ENCODE measurements at places on chromosomes 7 and 10. TPM values are rescaled to one million over a fixed set of nuclear protein-coding genes. Genes with fewer than 3 reads are reported as not detected.

Gene NFKB2
- 33.0 TPM for total RNA-seq

Gene PDK4
- 27.8 TPM for total RNA-seq

Gene NPSR1
- not detected for total RNA-seq

Gene CPA4
- not detected for total RNA-seq

DNA sequence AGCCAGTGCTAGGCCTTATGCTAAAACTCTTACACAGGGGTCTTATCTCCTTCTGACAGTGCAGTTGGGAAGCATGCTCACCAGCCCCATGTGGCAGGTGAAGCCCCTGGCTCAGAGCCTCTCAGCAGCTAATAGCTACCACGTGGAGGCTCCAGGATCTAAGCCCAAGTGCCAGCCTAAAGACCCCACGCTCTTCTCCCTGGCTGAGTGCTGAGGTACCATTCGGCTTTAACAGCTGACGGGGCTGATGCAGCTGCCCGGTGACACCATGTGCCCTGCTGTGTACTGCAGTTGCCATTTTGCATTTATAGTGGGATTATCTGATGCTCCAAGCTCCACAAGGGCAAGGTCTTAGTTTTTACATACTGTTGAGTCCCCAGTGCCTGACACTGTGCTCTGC lies 515.7 kb upstream of the GALNT17 start:
- DNase-seq = no peak

DNA sequence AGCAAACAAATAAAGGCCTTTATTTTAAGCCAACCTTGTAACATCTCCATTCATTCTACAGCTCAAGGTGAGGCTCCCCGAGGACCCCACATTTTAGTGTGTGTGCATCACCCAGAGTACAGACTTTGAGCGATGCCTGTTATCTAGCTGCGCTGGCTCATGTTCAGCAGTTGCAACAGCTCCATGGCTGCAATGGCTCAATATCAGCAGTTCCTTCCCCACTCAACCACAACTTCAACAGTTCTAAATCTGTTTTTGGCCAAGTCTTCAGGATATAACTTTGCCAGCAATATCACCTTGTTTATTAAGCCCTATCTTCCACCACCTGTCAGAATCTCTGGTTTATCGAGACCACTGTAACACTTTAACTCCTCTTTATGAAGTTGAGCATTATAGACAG lies 95.8 kb downstream of the WNT2 start:
- no peak for DNase-seq

DNA sequence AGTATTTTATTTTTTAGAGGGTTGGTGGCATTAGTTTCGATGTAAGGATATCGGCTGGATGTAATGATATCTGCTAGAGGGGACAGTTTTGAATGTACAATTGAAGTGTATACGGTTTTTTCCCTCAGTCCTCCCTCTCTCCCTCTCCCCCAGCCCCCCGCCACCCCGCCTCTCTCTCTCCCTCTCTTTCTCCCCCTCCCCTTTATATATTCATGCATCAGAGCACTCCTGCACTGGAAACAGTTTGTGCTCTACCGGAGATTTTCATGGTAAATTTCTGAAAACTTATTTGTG lies 1.6 kb downstream of the GLCCI1 start:
- DNase-seq = no peak

- no peak for DNase-seq
Measured at GRCh38 chr10:14039968-14040668, 290.6 kb downstream of the FRMD4A start.

DNA sequence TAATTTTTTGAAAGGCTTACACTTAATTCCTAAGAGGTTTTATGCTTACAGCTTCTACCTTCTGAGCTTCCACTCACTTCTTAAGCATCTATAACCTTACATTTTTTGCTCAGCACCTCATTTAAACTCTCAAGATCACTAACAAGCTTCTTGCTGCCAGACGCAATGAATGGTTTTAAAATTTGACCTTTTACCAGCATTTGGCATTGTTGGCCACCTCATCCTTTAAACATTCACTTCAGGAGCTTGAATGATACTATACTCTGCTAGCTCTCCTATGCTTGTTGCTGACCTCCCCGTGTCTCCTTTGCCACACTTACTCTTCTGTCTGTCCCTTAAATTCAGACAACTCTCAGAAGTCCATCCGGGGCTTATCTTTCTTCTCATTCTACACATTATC lies 37.7 kb upstream of the ODAD2 start:
- no peak for DNase-seq

DNA sequence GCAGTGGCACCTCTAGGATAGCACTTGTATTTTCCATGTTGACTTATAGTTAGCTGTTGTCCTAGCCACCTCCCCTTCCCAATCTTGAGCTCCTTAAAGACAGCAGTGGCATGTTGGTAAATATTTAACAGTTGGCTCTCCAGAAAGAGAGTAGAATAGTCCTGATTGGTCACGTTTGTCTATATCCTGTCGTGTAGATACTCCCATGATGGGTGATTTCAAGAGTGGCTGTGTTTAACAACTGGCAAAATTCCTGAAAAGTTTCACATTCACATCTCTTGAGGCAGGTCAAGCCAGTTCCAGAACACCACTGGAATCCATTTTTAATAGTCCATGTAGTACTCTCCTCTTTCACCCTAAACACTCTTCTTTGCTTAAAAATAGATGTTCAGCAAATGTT lies 68.2 kb upstream of the FZD1 start:
- DNase-seq = no peak
